Amygdala (tissue), 56 donors: ENCODE measurements at places on chromosomes 16 and 17.

DNA sequence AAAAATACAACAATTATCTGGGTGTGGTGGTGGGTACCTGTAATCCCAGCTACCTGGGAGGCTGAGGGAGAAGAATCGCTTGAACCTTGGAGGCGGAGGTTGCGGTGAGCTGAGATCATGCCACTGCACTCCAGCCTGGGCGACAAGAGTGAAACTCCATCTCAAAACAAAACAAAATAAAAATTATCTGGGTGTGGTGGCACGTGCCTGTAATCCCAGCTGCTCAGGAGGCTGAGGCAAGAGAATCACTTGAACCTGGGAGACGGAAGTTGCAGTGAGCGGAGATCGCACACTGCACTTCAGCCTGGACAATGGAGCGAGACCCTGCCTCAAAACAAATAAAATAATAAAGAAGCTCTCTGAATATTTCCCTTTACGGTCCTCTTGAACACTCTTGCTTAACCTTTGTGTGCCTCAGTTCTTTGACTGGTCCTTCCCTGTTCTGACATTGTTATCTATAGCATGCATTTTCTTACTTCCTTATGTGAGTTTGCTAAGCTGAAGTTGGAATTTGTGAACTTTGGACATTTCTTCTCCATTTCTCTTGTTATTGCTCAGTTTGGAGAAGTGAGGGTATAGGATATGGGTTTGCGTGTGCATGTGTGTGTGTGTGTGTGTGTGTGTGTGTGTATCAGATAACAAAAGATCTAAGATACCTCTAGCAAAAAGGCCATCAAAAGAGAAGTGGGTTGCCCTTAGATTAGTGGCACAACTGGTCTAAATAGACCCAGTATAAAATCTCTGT lies 29.7 kb upstream of the WSB1 start:
- DNase-seq, result no peak

- DNase-seq, result no peak
Measured at GRCh38 chr16:66574081-66574480, 5.2 kb upstream of the CMTM2 start.

DNA sequence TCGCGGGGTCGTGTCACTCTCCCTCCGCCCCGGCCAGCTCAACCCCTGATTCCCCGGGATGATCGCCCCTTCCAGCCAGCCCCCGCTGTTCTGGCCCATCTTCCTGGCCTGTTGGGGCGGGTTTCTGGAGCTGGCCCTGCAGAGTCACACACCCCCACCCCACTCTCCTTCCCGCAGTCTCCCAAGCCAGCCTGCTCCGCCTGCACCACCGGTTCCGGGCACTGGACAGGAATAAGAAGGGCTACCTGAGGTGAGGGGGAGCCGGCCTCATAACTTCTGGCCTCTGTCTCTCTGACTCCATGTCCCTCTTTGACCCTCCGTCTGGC lies 621 bp downstream of the CHP2 start:
- DNase-seq, result no peak

DNA sequence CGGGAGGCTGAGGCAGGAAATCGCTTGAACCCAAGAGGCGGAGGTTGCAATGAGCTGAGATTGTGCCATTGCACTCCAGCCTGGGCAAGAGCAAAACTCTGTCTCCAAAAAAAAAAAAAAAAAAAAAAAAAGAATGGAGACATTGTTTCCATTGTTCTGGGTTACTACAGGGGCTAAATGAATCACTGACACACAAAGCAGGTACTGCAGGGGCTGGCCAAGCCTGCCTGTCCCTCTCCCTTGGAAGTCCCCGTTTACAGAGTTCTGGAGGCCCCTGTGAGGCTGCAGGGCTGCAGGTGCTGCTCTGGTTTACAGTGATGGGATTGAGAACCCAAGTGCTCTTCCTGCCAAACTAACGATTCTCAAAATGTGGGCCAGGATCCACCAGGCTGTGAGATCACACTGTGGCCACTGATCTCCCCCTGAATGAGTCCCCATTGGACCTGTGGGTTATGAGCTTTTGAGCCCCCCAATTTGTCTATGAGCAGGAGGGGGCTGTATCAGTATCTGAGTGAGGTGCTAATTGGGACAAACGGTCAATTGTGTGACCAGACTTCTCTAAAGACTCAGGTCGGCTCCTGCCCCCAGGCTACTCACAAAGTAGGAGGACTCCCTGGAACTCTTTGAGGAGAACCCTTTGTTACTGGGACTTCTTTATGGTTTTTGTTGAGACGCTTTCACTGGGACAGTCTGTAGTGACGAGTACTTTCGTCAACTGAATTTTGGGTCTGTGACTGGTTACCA lies 39.0 kb downstream of the DNAH17 start:
- DNase-seq, result no peak

GRCh38 chr17:71330099-71330375 lies 790.8 kb upstream of the SOX9 start:
- no peak for DNase-seq

DNA sequence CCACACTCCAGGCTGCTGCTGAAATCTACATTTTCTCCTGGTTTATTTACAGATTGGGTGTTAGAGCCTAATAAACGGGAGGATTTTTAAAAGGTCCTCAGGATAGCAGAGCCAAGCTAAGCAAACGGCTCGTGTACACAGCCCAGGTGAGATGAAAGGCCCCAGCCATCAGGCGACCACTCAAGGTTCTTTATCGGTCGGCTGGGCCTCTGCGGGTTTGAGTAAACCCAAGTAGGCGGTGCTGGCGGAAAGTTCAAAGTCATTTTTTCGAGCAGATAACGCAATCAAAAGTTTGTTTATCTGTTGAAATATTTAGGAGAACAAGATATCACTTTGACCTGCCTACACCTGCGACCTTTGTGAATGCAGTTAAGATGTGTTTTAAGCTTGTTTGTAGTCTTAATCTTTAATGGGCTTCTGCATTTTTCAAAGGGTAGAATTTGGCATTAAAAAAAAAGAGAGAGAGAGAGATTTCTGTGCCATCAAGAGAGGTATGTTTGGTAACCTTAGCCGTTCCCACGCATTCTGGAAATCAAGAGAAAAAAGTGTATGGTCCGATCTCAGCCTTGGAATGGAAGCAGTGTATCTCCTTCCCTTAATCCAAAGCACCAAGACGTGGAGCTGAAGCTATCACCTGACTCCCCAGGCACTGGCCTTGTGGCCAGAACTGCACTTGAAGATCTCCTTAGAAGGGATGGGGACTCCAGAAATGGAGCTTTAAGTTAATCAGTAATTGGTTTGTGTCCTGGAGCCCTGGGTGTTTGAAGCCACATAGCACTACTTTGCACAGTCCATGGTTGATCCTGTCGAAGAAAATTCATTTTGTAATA lies 301.7 kb upstream of the IRX5 start:
- no peak for DNase-seq

DNA sequence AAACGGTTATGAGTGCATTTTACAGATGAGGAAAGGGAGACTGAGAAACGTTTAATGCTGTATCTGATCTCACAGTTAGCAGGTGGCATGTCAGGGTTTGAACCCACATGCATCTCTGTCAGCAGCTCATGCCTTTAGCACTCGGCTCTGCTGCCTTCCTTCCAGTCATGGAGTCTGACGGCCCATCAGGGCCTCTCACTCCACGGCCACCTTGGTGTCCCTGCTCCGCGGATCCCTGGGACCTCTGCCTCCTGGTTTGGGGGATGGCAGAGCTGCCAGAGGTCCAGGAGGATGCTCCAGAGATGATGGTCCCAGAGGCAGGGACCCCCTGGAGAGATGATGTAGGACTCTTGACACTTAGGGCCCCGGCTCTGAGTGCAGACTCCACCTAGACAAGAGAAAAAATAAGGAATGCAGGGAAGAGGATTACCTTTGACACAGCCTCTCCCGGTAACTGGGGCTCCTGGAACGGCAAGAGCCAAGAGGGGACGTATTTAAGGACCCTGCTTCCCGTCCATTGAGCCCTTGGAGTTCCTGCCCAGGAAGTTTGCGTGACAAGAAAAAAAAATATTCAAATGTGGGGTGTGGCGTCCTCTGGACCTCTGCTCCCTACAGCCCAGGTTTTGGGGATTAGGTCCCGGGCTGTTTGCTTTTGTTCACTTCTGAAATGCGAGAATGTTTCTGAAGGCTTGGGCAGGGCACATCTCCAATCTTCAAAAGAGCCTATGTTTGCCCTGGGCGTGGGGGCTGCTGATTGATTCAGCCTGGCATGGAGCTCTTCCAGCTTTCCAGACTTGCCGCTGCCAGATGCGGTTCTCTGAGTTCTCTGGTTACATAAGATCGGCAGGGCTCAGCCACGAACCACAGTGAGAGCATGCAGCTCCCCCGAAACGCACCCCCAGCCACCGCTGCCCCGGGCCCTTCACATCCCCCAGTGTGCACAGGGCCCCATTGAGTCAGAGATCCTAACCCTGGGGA lies at the start of gene ALDH3A1:
Gene ALDH3A1 (minus strand): TSS at position 470 of the 978 bp plus-strand sequence. CDS start 3,169 bp downstream, outside the sequence.
- DNase-seq, result no peak

GRCh38 chr16:83568345-83568744 lies 239.4 kb upstream of the HSBP1 start:
- DNase-seq, result no peak

DNA sequence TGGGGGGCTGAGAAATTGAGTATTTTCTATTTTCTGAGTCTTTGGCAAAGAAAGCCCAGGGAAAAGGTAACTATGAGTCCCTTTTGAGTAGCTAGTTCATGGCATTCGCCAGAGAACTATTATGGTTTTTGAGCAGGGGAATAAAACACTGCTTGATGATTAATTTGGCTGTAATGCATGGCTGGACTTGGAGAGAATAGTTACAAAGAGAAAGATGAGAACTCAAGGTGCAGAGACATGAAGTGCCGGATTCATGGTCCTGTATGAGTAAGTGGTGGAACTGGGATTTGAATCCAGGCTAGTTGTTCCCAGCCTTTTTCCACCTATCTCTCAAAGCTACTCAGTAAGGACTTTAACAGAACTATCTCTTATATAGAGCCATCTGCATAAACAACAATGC lies 266.6 kb downstream of the CA10 start:
- no peak for DNase-seq

GRCh38 chr16:69110406-69110805 lies 5.0 kb downstream of the HAS3 start:
- DNase-seq, result no peak

- no peak for DNase-seq
Measured at GRCh38 chr16:5026664-5027063, 7.1 kb downstream of the NAGPA start.

- DNase-seq, result no peak
Measured at GRCh38 chr16:79644971-79645667, 44.6 kb upstream of the MAF start.

GRCh38 chr16:84759906-84760305 lies 59.9 kb upstream of the CRISPLD2 start:
- DNase-seq, result no peak

- DNase-seq, result no peak
Measured at GRCh38 chr17:29096094-29096493, 53.2 kb downstream of the PIPOX start.

GRCh38 chr17:36665417-36665816 lies 64.0 kb downstream of the MRM1 start:
- DNase-seq, result no peak

GRCh38 chr16:20300312-20301097 lies 26.8 kb downstream of the GP2 start:
- peak; percentile 10 for DNase-seq

DNA sequence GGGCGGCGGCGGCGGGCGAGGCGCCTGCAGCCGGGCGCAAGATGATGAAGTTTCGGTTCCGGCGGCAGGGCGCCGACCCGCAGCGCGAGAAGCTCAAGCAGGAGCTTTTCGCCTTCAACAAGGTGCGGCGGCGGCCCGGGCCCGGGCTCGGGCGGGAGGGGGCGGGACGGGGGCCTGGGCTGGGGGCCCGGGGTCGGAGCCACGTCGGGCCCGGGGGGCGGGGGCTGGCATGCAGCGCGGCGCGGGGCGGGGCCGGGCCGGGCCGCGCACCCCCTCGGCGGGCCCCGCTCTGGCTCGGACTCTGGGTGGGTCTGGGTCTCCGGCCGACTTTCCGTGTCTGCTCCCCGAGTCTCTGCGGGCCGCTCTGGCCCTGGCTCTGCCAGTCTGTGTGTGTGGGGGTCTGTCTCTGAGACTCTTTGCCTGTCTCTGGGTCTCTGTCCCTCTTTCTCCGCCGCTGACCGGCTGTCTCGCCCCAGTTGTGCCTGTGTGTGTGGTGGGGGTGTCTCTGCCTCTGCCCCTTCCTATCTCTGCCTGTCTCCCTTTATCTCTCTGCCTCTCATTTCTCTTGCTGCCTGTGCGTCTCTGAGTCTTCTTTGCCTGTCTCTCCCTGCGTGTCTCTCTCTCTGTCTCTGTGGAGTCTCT lies 328 bp downstream of the LLGL1 start:
- DNase-seq, result peak; percentile 82
